ENCODE measurements at places on chromosomes 5 and 9.

DNA sequence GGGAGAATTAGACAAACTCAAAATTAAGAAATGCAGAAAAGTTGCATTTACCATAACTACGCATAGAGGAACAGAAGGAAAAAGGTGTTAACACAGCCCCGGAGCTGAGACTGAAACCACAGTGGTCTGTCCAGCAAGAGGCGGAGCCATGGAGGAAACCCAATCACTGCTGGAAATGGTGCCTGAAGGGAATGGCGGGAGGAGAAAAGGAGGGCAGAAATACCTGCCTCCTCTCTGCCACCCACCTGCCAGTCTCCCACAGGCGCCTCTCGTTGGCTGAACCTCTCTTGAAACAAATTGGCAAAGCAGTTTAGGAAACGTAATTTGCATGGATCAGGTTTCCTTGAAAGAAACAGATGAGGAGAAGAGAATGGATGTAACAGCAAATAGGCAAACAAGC, 9.7 kb upstream of the PRKACG start:
- no peak overlapping the region for H3K27ac ChIP-seq
- DNase-seq, result no peak
- no peaks in the 10 kb centered on the region for H3K27me3 ChIP-seq
- no peaks in the 10 kb centered on the region for H3K36me3 ChIP-seq
- H3K4me3 ChIP-seq, result no peak overlapping the region

GRCh38 chr9:95580812-95581761, 64.3 kb upstream of the PTCH1 start:
- no peaks in the 10 kb centered on the region for H3K36me3 ChIP-seq
- H3K27ac ChIP-seq, result no peak overlapping the region
- peaks cover 6% of the 10 kb centered on the region for H3K27me3 ChIP-seq
- H3K4me3 ChIP-seq, result no peak overlapping the region

DNA sequence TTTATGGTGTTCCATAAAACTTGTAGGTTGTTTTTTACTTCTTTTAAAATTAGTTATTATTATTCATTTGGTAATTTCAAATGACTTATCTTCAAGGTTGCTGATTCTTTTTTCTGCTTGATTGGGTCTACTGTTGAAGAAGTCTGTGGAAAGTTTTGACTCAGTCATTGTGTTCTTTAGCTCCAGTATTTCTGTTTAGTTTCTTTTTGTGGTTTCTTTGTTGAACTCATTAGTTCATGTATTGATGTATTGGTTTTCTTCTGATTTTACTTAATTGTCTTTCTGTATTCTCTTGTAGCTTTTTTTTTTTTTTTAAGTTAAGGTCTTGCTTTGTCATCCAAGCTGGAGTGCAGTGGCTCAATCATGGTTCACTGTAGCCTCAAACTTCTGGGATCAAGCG, 345.4 kb upstream of the MEF2C start:
- no peak for DNase-seq
- no peak overlapping the region for H3K27ac ChIP-seq
- H3K27me3 ChIP-seq, result no peaks in the 10 kb centered on the region
- H3K4me1 ChIP-seq, result no peaks in the 10 kb centered on the region
- no peaks in the 10 kb centered on the region for H3K36me3 ChIP-seq

GRCh38 chr9:2479056-2479565, 142.5 kb upstream of the VLDLR start:
- H3K4me3 ChIP-seq, result no peak overlapping the region
- H3K36me3 ChIP-seq, result no peaks in the 10 kb centered on the region
- no peak overlapping the region for H3K27ac ChIP-seq
- peaks cover 5% of the 10 kb centered on the region for H3K27me3 ChIP-seq
- no peak for DNase-seq

DNA sequence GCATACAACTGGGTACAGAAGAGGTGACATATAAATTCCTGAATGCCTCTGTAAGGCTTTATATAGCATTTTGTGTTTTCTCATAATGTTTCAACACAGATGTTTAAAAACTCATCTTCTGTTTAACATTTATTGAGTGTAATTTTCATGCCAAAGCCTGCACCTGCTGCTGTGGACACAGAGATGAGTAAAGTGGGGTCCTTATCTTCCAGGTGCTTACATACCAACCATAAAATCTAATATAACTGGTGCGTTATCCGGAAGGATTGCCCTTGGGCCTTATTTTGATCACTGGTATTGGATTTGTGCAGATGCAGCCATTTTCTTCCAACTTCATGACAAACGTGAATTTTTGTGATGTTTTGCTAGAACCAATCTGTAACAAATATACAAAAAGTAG, 222.3 kb downstream of the DMRT2 start:
- no peak overlapping the region for H3K4me3 ChIP-seq
- no peaks in the 10 kb centered on the region for H3K27me3 ChIP-seq
- H3K27ac ChIP-seq, result no peak overlapping the region
- no peaks in the 10 kb centered on the region for H3K36me3 ChIP-seq

DNA sequence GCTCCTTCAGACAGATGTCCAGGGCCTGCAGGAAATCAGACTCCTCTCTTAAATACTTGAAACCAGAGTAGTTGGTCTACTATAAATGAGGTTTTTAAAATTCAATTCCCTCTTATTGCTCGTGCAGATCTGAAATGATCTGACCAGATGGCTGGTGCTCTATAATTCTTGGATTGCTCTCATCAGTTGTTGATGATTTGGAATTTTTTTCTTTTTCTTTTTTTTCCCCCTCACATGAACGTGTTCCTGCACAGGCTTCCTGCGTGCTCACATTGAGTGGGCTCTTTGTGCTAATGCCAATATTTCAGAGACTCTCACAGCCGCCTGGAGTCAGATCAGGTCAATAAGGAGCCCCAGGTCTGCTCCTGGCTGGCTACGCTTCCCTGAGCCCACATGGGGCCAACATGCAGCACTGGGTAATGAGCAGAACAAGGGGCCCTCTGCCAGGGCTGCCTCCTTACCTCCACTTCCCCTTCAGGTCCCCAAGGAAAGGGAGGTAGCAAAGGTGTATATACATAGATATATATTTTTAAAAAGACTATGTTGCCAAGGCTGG, 82.0 kb downstream of the SIL1 start:
- no peaks in the 10 kb centered on the region for H3K27me3 ChIP-seq
- H3K27ac ChIP-seq, result no peak overlapping the region
- no peak for DNase-seq
- H3K4me1 ChIP-seq, result no peaks in the 10 kb centered on the region
- peaks cover 55% of the 10 kb centered on the region for H3K36me3 ChIP-seq

All from naive thymus-derived CD8-positive, alpha-beta T cell (primary cell).